ENCODE measurements at places on chromosomes 1 and 21.

DNA sequence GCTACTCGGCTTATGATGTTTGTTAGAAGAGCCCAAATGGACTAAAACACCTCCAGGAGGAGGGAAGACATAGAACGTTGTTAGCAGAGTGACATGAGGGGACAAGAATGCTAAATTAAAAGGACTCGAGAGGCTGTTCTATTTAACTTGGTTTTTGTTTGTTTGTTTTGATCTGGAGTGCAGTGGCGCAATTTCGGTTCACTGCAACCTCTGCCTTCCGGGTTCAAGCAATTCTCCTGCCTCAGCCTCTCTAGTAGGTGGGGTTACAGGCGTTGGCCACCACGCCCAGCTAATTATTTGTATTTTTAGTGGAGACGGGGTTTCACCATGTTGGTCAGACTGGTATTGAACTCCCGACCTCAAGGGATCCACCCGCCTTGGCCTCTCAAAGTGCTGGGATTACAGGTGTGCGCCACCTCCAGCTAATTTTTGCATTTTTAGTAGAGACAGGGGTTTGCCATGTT is 5.1 kb upstream of the HNRNPU start:
- no peak for DNase-seq

GRCh38 chr21:30620080-30620479 is 347 bp upstream of the KRTAP20-4 start:
- DNase-seq = peak; percentile 14

- DNase-seq = no peak
Measured at GRCh38 chr1:34889705-34890104, 30.2 kb upstream of the SMIM12 start.

DNA sequence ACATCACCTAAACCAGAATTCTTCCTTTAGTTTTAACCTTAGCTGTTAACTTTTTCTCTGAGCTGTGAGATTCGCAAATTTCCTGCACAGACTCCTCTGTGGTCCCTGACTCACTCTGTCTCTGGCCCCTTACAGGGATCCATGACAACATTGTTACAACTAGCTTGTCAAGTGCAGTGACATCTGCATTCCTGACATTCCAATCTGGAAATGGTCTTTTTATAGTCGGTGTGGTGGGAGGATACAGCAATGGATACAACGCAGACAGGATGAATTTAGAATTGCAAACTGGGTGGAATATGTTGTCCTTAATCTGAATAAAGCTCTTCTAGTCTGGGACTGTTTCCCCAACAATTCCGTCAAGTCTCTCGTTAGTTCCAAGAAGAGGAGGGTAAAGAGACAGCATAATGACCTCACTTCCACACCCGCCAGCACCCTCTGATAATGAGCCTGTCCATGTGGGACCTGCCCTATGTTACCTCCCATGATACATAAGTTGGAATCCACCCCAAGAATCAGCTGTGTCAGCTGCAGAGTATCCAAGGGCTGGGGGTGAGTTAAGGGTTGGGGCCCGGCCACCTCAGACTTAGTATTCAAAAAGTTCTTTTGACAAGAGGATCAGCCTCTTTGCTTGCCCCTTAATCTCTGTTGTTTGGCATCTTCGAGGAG is 49.4 kb downstream of the ILDR2 start:
- DNase-seq = no peak

- DNase-seq = no peak
Measured at GRCh38 chr1:178354816-178355215, 141.9 kb downstream of the CLEC20A start.

Data from MV-4-11 (cell line).